Lower lobe of right lung (tissue), 2 donors: ENCODE measurements at places on chromosomes 1 and 21.

- DNase-seq: no peak
Measured at GRCh38 chr1:35324486-35324885, 56.0 kb downstream of the ZMYM4 start.

GRCh38 chr1:960363-961131 lies at the start of gene KLHL17:
TSS of gene KLHL17 (plus strand) at chr1:960584. CDS start at chr1:960694, 110 bp downstream.
- peak; percentile 87 for DNase-seq

- DNase-seq: no peak
Measured at GRCh38 chr1:98764485-98764884, 103.0 kb downstream of the SNX7 start.

- DNase-seq: no peak
Measured at GRCh38 chr1:59619557-59619956, 195.2 kb upstream of the HOOK1 start.

GRCh38 chr1:151961833-151962232 lies 31.8 kb downstream of the S100A10 start:
- DNase-seq: no peak

GRCh38 chr1:21633992-21634805 lies 35.0 kb downstream of the RAP1GAP start:
- DNase-seq: peak; percentile 67

DNA sequence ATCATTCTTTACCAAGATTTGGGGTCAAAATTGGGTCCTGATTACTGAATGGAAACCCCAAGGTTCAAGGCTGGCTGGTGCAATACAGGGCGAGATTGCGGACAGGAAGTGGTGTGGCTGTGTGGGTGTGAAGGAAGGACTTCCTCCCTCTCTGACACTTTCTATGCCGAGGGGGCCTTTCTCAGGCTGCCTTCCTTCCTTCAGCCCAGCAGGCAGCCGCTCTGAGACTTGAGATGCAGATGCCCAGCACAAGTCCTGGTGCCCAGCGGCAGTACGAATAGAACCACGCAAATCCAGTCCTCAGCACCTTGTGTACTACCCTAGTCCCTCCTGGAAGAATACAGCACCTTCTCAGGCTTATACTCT lies 16.3 kb downstream of the BATF3 start:
- DNase-seq: peak; percentile 77

- no peak for DNase-seq
Measured at GRCh38 chr1:223328566-223328965, 35.4 kb downstream of the SUSD4 start.

GRCh38 chr1:116409751-116410191 lies 36.7 kb downstream of the ATP1A1 start:
- DNase-seq: no peak

DNA sequence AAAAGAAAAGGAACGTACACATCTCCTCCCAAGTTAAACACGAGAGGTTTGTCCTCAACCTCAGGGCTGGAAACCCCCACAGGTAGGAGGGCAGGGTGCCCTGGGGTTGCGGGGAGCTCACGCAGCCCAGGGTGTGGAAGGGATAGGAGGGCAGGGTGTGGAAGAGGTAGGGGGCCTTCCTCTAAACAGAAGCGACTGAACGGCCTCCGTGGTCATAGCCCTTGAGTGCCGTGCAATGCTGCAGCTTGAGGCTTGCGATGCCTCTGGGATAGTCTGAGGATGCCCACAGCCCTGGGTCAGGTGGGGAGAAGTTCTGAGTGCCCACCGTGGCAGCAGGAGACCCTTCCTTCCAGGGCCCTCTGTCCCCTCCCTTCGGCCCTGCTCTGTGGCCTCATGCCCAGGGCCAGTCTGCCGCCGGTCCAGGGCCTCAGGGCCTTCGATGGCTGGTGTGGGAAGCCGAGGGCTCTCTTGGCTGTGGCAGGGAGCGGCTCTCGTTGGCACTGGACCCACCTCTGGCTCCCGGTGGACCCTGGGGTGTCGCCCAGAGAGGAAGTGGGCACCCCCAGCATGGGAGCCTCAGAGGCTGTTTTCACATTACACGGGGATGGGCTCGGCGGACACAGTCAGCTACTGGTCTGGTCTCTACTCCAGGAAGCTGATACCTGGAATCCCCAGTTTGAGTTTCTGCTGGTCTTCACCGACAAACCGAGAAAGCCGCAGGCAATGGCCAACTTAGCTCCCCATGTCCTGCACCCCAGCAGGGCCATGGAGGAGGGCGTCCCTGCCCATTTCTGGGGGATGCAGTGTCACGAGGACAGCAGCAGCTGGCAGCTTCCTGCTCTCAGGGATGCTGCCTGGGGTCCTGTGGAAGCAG lies 6.4 kb upstream of the CDK11B start:
- peak; percentile 36 for DNase-seq

GRCh38 chr1:29645586-29645985 lies 409.3 kb downstream of the PTPRU start:
- DNase-seq: no peak

- no peak for DNase-seq
Measured at GRCh38 chr1:160952129-160952510, 2.5 kb downstream of the ITLN2 start.

DNA sequence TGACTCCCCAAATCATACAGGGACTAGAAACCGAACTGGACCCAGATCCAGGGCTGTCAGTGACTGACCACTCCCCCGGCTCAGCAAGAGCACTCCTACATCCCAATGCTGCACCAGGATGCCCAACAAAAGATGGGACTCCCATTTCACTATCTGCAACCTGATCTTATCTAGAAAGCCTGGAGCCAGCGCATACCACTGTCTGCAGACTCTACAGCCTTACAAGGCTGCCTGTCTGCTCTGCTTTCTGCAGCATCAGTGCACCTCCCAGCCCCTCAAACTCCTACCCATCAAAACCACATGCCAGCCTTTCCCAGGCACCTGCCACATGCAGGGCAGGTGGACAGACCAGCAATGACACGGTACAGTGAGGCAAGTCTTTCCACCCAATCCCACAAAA lies 52.2 kb downstream of the SSBP3 start:
- no peak for DNase-seq

DNA sequence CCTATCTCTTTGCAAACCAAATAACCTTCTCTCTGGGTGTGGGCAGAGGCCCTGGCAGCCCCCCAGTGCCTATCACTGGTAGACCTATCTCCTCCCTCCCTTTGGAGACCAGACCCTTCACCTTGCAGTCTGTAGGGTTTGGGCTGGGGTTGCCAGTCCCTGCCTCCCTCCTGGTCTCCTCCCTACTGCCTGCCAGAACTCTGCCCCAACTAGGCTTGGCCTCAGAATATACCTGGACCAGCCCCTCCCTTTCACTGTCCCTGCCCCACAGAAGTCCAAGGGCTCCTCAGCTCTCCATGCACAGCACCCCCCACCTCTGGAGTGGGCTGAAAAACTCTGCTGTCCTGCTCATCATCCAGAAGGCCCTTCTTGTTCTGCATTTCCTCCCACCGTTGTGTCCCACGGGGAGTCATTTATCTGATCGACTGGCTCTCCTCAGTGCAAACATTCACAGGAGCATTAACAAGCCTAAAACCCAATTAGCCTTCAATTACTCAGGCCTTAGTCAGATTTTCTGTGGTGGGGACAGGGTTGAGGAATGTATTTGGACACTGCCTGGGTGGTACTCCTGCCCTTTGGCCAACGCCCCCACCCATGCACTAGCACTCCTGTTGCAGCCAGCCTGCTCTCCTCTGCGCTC lies 27.7 kb upstream of the DMBX1 start:
- DNase-seq: no peak

DNA sequence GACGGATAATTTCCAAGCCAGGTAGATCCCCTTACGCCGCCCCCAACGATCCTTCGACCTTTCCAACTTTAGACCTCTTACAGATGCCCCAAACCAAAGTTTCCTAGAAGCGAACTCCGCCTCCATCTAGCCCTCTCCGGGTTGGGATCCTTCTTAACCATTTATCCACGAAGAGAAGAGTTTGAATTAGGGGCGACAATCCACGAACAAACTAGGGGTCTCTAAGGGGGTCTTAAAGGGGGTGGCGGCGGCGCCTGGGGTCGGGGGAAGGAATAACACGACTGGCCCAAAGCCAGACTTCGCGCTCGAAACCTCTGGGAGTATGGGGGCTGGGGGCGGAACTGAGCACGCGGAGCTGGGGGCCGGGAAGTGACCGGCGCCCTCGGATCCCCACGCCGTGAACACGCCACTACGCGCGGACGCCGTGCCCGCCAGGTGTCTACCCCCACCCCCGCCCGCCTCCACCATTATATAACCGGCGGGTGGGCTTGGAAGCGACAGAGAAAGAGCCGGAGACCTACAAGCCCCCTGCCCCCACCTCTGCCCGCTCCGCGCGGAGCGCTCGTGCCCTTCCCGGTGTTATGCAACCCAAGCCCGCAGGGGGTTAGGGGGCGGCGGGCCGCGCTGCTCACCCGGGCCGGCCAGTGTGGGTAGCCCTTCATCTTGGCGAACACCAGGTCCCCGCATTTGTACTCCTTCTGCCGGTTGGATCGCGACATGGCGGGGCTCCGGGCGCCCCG lies 594 bp downstream of the HDGF start:
- peak; percentile 80 for DNase-seq

- no peak for DNase-seq
Measured at GRCh38 chr1:3194760-3195479, 125.9 kb downstream of the PRDM16 start.

DNA sequence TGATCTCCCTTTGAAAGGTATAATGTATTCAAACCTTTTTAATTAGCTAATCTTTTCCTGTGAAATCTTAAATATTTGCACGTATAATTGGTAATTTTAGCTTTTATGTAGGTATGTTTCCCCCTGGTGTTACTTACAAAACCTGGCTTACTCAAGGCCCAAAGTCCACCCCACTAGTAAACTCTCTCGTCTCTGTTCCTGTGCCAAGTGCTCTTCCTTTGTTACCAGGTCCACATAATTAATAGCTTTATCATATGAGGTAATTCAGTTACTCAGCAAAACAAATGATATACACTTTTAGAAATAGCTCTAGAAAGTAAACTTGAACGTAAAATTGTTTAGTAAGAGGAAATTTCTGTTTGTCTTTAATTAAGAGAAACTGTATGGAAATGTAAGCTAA lies 36.7 kb downstream of the NFIA start:
- DNase-seq: no peak

DNA sequence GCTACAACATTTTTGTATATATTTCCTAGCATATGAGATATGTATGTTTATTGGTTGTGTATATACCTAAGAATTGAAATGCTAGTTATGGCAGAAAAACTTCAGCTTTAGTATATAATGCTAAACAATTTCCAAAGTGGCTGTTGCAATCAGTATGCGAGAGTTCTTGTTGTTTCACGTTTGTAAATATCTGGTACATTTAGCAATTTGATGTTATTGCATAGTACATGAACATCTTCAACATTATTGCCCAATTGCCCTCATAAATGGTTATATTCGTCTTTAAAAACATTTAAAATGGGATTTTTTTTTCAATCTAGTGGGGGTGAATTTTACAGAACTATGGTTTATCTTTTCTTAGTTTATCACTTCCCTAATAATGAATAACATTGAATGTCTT lies 86.2 kb upstream of the HP1BP3 start:
- DNase-seq: no peak

- no peak for DNase-seq
Measured at GRCh38 chr1:7644086-7644485, 127.0 kb upstream of the VAMP3 start.

DNA sequence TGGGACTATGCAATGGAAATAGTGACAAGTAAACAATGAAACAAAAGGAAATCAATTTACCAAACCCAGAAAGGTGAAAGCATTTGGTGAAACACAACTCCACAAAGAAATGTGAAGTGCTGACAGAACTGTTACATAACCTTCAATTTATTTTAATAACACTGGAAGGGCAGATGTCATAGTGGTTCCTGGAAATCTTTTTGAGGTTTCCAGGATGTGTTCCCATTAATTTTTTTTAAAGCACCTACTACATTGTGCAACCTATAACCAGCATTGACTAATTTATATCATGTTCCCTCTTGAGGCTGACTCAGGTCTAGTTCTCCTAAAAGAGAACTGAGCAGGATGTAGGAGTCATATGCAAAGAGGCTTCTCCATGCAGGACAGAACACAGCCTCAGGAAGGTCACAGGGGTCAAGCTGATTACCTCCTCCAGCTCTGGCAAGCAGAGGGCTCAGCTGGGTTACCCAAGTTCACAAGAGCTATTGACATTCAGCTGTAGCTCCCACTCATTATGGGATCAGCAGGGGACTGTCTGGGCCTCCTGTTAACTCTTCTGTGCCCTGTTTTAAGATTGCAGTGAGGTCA lies 157.1 kb upstream of the NRIP1 start:
- peak; percentile 61 for DNase-seq

DNA sequence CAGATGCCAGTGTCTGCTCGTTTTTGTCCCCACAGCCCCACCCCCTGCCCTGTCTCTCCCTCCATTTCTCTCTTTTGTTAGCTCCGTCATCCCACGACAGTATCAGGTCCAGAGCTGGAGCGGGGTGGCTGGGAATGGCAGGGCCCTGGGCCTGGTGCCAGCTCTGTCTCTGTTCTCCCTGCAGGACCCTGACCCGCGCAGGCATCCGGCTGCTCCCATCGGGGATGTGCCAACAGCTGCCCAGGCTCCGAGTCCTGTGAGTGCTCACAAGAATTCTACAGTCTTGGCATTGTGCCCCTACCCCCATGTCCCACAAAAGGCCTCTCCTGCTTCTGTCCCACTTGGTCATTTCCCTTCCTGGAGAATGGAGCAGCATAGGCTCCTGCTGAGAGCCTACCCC lies 37.4 kb downstream of the UBE2T start:
- no peak for DNase-seq
